NCI-H1930 (cell line): ENCODE measurements at places on chromosomes 3 and 15.

DNA sequence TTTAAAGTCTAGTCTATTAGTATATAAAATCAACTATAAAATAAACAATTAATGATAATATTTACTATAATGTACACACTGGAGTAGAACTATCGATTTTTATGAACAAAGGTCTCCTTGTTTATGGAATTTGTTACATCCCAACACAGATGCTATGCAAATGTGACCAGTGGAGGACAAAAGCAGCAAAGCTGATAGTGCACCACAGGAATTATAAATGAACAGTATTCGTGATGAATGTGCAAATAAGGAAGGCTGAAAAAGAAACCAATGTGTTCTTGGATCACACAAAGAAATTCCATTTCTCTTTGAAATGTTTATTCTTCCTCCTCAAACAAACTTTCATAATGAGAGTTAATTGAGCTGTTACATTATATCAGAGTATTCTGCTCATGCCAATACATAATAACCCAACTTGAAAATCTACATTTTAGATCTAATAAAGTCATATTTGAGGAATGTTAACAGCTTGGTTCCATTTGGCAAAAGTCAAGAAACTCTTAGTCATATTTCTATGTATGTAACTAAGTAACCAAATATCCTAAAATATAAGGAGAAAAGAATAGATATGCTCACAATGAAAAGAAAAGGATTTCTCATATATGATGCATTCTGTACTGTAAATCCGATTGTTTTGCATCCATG, 79.3 kb downstream of the NEK10 start:
- DNase-seq = no peak

DNA sequence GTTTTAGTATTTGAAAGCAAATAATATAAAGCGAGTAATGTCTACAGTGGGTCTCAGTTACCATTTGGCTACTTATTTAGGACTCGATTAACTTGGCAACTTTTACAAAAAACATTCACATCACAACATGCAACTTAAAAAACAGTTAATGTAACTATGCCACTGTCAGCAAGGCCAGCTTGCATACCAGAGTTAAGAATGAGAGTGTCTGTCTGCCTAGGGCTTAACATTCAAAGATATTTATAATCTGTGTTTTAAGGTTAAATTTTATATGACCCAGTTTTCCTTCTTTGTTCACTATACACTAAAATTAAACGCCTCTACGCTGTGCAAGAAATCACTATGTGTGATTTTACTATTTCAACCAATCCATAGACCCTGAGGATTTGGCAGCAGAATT, 5.2 kb upstream of the CDAN1 start:
- no peak for DNase-seq

GRCh38 chr15:37789397-37789786, 145.0 kb upstream of the TMCO5A start:
- DNase-seq = no peak

DNA sequence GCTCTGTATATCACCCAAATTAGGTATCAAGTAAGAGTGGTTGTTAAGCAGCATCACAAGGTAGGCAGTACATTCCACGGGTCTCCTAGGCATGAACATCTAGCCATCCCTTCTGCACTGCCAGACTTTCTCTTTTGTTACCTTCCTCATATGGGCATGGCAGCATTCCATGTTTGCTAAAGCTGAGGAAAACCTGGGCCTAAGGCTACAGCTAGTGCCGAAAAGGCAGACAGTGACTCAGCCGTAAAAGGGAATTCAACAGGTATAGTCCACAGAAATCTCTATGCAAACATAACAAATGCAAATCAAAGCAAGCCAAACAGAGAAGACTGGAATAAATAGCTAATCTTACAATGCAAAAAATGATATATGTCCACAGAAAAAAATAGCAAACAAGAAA, 645.4 kb downstream of the ZBBX start:
- DNase-seq = no peak
